Right renal pelvis (tissue), 4 donors: ENCODE measurements at places on chromosomes 11 and 22.

DNA sequence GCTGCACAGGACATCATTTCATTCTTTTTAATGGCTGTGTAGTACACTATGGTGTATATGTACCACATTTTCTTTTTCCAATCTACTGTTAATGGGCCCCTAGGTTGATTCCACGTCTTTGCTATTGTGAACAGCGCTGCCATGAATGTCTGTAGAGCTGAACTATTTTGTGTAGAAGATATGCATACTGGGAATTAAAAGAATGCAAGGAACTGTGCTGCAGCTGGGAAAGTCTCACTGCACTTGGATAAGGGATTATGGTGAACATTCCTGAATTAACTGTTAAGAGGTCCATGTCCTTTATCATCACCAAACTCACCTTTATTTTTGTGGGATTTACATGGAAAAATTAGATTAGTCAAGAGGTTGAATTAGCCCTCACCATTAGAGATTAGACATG lies 224.7 kb downstream of the SNX19 start:
- DNase-seq, result no peak

DNA sequence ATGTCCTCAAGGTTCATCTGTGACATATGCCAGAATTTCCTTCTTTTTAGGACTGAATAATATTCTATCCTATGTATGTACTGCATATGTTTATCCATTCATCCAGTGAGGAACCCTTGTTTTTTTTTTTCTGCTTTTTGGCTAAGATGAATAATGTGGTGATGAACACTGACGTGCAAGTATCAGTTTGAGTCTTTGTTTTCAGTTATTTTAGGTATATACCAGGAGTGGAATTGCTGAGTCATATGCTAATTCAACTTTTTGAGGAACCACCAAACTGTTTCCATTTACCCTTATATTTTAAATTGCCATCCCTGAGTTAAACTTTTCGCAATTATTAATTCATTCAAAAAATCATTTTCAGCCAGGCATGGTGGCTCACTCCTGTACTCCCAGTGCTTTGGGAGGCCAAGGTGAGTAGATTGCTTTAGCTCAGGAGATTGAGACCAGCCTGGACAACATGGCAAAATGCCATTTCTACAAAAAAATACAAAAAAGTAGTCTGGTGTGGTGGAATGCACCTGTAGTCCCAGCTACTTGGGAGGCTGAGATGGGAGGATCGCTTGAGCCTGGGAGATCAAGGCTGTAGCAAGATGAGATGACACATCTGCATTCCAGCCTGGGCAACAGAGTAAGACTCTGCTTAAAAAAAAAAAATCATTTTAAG lies 64.2 kb downstream of the MICAL2 start:
- DNase-seq, result no peak

DNA sequence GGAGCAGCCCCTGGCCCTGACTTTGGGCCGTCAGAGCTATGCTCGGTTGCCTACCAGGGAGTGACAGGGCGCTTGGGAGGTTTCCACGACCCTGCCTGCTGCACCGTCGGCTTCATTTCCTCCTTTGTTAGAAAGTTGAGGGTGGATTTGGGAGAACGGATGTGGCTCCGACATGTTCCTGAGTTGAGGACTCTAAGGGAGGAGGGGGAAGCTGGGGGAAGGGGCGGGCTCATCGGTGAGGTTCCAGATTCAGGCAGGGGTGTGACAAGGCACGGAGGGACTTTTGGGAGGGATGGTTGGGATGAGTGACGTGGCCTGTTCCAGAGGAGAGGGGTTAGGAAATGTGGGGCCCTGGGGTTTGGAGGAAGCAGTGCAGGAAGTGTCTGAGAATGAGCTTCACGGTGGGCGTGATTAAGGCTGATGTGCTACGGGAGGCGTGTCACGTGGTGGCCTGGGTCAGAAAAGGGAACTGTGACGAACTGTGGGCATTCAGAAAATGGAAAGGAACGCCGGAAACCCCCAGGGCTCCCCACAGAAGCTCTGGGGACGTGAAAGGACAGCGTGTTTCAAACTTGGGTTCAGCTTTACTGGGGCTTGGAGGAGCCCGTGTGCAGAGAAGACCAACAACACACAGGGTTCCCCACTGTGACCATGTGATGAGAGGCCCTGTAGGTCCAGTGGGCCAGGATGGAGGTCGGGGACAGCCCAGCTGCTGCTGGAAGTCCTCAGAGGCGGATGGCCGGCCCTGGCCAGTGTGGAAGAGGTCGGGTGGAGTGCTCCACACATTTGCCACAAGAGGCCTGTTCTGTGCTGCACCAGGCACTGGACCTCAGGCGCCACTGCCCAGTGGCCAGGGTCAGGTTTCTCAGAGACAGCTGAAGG lies 2.8 kb downstream of the PARVB start:
- DNase-seq, result no peak

DNA sequence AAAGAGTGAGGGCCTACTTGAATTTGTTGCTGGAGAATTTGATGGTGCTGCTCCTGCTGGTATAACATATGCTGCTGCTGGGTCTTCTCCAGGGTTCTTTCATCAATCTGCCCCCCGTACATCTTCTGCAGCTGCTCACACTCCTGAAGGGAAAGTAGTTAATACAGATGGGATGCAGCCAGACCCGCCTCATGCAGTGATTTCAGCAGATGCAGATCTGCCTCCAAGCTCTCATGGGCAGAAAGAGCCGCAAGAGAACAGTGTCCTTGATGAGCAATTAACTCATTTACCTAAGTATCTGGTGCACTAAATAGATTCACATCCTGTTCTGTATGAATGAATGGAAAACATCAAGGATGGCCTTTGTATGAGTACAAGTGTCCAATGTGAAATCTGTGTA lies 24.8 kb upstream of the APOA1 start:
- no peak for DNase-seq

DNA sequence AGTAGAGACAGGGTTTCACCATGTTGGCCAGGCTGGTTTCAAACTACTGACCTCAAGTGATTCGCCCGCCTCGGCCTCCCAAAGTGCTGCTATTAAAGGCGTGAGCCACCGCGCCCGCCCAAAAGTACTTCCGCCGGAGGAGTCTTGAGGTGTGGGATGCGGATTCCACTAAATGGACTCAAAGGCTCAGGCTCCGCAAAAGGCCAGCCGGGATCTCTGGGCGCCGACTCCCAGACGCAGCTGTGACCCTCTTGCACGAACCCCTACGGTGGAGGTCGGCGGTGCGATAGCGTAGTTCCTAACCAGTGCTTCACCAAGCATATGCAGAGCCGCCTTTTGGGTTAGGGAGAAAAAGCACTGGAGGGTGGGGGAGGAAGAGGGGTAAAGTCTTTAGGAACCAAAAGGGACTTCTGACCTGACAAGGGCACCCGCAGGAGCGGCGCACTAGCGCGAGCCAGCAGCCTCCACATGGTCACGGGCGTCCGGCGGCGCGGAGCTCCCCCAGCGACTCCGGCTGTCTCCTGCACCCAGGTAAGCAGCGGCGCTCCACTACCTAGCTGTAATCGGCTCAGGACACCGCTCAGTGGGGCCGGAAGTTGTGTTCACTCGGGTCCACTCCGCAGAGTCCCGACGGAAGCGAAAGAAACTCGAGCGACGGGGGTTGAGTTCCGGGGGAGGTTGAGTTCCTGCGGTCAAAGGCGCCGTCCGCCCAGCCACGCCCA lies at the start of gene MRPL16:
TSS of gene MRPL16 (minus strand) at position 590 of the 722 bp plus-strand sequence. CDS start at position 470, 120 bp downstream.
- peak; percentile 84 for DNase-seq

GRCh38 chr11:66106786-66107599 lies 36.9 kb downstream of the PACS1 start:
- no peak for DNase-seq

GRCh38 chr11:117185736-117186430 lies 7.3 kb downstream of the SIDT2 start:
- DNase-seq, result no peak

- DNase-seq, result no peak
Observed at GRCh38 chr11:30960387-30960992, 374.3 kb upstream of the MPPED2 start.

DNA sequence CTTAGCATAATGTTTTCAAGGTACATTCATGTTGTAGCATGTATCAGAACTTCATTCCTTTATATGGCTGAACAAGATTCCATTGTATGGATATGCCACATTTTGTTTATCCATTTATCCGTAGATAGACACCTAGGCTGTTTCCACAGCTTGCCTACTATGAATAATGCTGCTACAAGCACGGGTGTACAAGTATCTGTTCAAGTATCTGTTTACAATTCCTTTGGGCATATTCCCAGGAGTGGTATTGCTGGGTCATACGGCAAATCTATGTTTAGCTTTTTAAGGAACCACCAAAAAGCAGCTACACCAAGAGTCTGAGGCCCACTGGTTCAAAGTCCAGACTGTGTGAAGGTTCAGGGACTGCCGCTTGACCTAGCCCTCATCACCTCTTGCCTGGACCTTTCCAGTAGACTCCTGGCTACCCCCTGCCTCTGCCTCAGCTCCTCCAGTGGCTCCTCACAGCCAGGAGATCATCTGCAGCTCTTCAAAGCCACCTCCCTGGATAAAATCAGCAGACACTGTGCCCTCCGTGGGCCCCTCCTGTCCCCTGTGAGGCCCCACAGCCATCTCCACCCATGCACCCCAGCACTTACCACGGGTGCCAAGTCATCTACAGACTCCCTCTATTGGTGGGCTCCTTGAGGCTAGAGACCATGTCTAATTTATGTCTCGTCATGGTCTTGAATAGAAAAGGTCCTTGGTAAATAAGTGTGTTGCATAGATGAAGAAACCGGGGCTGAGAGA lies 160.3 kb downstream of the MN1 start:
- no peak for DNase-seq

- no peak for DNase-seq
Observed at GRCh38 chr11:78957476-78958245, 383.0 kb upstream of the NARS2 start.

DNA sequence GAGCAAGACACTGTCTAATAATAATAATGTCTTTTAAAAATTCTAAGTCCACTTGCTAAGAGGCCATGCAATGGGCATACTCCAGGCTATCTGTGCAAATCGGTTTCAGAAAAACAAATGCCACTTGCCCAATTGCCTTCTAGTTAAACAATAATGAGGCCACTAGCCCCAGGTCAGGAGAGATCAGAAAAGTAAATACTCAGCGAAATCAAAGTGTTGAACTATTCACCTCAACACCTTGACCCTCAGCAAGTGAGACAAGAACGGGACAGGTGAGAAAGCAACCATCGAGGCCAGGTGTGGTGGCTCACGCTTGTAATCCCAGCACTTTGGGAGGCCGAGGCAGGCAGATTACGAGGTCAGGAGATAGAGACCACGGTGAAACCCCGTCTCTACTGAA lies 72.3 kb upstream of the SYN3 start:
- no peak for DNase-seq

GRCh38 chr11:495537-495931 lies 11.5 kb downstream of the RNH1 start:
- DNase-seq, result no peak

GRCh38 chr11:116958246-116958645 lies 120.8 kb upstream of the APOA1 start:
- no peak for DNase-seq

DNA sequence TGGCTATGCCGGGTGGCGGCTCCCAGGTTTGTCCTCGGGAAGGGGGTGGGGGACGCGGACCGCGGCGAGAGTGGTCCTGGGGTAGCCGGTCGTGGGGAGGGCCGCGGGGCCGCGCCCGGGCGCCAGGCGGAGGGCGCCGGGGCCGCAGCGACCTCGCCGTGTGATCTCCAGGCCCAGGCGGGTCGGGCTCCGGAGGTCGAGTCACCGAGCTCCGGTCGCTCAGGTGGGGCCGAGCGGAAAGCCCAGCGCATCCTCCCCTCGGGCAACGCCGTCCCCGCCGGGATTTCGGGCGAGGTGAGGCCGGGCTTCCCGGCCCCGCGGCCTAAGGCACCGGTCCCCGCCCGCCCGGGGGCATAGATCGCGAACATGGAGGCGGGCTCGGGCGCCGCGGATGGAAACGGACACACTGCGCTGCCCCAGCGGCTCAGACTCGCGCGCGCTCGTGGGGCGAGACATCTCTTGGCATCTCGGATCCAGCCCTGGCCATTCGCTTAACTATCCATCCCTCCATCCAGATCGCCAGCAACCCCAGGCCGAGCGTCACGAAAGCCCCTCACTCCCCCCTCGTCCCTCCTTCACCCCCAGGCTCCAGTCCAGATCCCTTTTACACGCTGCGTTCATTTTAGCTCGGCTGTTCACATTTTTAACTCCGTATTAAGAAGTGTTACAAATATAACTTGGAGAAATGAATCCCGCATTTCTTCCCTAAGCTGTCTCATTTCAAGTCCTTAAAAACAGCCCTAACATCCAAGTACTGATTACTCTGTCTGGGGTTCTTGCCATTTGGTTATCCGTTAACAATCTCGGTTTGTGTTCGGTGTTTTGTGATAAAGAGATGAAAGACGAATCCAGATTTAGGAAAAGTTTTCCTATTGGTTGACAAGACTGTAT lies 460 bp downstream of the ZC3H12C start:
- DNase-seq, result peak; percentile 47

- no peak for DNase-seq
Observed at GRCh38 chr11:26837154-26837553, 115.3 kb upstream of the SLC5A12 start.

GRCh38 chr11:111923351-111923788 lies 4.7 kb downstream of the C11orf52 start:
- DNase-seq, result no peak

DNA sequence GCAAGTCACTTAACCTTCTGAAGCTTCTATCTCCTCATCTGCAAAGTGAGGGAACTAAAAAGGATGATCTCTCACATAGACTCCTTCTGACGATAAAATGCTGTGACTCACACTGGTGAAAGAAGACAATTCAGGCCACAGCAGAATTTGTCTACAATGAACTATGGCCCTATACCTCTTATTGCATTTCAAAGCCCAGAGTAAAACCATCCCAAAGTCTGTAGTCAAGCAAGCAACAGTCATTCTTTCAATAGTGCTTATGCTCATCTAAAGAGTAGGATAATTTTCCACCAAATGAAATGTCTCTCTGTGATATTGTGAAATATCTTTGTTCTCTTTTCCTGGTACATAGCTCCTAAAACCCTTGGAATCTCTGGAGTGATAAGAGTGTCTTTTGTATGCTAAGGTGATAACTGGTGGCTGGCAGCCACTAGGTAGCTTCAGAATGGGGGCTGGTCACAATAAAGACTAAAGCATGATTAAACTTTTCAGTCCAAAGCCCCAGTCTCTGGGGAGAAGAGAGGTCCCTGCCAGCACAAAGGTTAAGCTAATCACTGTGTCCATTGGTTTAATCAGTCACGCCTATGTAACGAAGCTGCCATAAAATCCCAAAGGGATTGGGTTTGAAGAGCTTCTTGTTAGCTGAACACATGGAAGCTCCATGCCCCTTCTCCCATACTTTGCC lies 30.8 kb downstream of the SYTL2 start:
- no peak for DNase-seq
